ENCODE measurements at places on chromosomes 3 and 15.

GRCh38 chr3:25094932-25095685 is 333.0 kb upstream of the RARB start:
- DNase-seq, result no peak

DNA sequence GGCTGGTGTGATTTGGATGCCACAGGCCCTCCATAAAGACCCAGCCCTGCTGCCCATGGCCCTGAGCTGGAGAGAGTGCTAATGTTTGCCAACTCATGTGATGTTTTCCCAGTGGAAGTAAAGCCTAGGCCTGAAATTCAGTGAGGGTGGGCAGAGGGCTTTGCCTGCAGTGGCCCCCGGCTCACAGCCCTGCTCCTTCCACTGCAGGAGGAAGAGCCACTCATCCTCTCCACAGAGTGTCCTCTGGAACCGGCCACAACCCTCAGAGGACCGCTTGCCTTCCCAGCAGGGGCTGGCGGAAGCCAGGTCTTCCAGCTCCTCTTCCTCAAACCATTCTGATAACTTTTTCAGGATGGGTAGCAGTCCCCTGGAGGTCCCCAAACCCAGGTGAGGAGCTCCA is 13.9 kb upstream of the CPNE9 start:
- DNase-seq, result no peak

DNA sequence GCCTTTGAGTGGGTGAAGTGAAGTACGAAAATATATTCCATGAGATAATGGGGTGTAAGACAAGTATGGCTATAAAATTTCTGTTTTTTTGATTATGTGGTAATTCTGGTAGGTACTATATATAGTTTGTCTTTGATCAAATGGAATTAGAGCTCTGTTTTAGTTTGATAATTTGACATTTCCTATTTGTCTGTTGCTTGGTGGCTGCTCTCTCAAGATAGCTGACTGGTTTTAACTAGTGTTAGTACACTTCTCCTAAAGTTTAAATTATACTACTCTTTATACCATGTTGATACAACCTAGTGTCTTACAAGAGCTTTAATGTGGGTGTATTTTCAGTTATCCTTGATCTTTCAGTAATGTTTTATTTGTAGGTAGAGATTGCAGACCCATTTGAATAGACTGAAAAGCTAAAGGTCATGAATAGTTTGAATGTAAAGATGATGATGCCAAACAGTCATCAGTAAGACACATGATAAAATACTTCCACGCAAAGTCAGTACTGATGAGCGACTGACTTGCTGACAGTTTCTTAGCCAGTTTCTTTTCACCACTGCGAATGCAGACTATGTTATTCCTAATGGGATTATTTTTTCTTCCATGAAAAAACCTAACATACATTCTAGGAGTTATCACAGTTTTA is 15.2 kb downstream of the SACM1L start:
- DNase-seq, result no peak

- DNase-seq, result peak; percentile 83
Measured at GRCh38 chr15:85296615-85297402, 83.6 kb upstream of the AKAP13 start.

DNA sequence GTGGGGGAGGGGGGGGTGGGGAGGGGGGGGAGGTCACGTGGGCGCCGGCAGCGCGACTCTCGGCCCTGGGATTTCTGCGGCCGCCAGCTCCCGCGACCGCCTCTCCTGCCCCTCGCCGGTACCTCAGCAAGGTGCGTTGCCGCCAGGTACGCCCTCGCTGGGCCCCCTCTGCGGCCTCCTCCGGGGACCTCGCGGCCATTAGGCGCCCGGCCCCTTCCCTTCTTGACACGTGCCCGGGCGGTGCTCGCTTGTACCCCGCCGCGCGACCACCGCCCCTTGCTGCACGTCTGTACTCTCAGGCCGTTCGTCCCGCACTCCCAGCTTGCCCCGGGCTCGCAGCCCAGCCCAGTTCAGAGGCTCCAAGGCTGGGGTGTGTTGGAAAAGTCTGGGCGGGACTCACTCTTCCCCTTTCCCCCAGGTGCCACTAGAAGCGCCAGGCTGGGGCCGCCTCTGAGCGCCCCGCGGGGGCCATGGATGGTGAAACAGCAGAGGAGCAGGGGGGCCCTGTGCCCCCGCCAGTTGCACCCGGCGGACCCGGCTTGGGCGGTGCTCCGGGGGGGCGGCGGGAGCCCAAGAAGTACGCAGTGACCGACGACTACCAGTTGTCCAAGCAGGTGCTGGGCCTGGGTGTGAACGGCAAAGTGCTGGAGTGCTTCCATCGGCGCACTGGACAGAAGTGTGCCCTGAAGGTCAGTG is at the start of gene MAPKAPK3:
TSS of gene MAPKAPK3 (plus strand) at position 56 of the 696 bp plus-strand sequence. CDS start at position 471, 415 bp downstream.
- DNase-seq, result no peak

Data from SK-N-DZ (cell line).